ENCODE measurements at places on chromosomes 16 and 17.

DNA sequence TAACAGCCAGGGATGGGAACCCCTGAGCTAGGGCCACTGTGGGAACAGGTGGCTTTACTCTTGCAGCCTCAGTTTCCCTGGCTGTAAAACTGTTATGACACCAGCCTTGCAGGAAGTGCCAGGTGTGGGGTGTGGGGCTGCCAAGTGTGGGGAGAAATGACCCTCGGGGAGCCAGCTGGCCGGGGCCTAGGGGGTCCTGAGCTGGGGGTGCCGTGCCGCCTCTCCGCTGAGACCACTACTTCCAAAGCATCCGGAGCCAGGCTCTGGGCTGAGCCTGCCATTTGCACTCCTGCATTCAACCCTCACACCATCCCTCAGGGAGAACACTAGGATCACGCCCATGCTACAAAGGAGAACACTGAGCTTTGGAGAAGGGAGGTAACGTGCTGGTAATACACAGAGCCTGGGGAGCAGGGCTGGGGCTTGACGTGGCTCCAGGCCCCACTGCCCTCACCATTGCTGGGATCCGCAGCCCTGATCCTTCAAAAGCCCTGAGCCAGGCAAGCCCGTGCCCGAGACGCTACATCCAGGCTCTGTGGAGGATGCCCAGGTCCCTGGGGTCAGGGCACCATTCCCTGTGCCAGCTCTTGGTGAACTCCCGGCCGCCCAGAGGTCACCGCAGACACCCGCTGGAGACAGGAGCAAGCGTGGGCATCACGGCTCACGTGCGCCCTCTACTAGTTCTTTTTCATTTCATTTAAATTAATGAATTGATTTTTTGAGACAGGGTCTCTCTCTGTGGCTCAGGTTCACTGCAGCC lies 28.8 kb upstream of the GINS2 start:
- DNase-seq, result peak; percentile 69

DNA sequence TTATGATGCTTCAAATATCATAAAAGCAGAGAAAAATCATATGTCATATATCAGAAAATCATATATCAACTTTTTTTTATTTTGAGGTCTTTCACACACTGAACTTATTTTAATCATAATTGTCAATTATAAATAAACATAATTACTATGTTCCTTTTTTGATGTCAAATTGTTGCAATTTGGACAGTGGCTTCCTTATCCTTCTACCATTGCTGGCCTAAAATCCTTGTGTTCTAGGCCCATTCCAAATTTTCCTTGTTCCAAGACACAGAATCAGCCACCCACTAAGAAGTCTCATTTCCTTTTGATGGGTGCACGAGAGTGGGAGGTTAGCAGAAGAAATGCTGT lies 28.9 kb downstream of the G6PC1 start:
- DNase-seq, result no peak

- no peak for DNase-seq
These were observed 29.0 kb upstream of the PITPNA start for GRCh38 chr17:1591474-1592090.

- DNase-seq, result no peak
These were observed 35.8 kb upstream of the PITPNM3 start for GRCh38 chr17:6592173-6592572.

- DNase-seq, result no peak
These were observed 41.8 kb upstream of the CNTNAP4 start for GRCh38 chr16:76235426-76235825.
